Effector memory CD8-positive, alpha-beta T cell (primary cell): ENCODE measurements at places on chromosomes 16 and 17.
A peak's percentile ranks its signal among the peaks of the same experiment; 100 is the strongest.

DNA sequence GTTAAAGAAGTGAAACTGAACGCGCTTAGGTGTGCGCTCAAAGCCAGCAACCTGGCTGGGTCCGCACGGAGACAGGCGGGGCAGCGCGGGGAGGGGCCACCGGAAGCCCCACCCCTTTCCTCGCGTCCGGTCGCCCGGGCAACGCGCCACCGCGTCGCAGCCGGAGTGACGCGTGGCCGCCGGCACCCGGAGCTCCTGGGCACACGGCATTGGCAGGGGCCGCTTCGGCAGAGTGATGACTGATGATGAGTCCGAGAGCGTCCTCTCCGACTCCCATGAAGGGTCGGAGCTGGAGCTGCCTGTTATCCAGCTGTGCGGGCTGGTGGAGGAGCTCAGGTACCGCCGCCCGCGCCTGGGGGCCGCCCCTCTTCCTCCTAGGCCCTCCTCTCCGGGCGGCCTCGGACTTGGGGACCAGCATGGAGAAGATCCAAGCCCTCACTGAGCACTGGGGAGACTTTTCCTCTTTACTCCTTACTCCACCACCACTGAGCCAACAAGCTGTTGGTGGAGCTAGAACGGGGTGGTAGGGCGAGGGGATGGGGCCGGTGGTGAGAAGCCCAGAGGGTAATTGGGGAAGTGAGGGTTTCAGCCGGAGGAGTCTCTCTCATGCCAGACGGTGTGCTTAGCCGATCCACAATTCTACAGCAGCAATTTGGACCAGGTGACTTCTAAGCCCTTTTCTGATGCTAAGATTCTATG lies 44.9 kb downstream of the PRSS54 start:
- H3K27ac ChIP-seq: peak overlapping the region; percentile 88
- peaks cover 7% of the 10 kb centered on the region for H3K36me3 ChIP-seq
- H3K4me3 ChIP-seq: peak overlapping the region; percentile 88
- H3K4me1 ChIP-seq: peaks cover 10% of the 10 kb centered on the region
- peak; percentile 81 for DNase-seq

GRCh38 chr17:78599419-78599818 lies 22.2 kb upstream of the DNAH17 start:
- H3K27ac ChIP-seq: no peak overlapping the region
- H3K36me3 ChIP-seq: no peaks in the 10 kb centered on the region
- H3K27me3 ChIP-seq: peaks cover 52% of the 10 kb centered on the region
- no peak for DNase-seq
- no peak overlapping the region for H3K4me3 ChIP-seq

- DNase-seq: no peak
- peak overlapping the region; percentile 93 for H3K4me3 ChIP-seq
- no peaks in the 10 kb centered on the region for H3K27me3 ChIP-seq
- H3K27ac ChIP-seq: peak overlapping the region; percentile 91
These were observed 873 bp downstream of the SETD1A start for GRCh38 chr16:30958175-30959079.

DNA sequence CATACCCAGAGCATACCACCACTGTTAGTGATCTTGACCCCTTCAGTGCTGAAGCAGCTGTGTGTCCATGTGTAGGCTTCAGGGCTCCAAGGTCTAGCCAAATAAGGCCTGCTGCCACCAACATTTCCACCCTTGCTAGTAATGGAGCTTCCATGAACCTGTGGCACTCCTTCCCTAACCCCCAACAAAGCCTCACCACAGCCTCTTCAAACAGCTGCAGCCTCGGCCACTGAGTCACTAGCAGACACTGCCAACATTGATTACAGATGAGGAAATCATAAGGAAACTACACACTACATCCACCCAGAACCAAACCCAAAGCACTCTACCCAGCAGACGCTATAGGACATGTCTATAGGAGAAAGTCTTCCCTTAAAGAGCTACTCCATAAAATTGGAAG lies 610.7 kb downstream of the KCNJ2 start:
- no peak for DNase-seq
- H3K27me3 ChIP-seq: no peaks in the 10 kb centered on the region
- no peak overlapping the region for H3K27ac ChIP-seq
- no peak overlapping the region for H3K4me3 ChIP-seq
- H3K4me1 ChIP-seq: no peaks in the 10 kb centered on the region
- H3K36me3 ChIP-seq: no peaks in the 10 kb centered on the region

DNA sequence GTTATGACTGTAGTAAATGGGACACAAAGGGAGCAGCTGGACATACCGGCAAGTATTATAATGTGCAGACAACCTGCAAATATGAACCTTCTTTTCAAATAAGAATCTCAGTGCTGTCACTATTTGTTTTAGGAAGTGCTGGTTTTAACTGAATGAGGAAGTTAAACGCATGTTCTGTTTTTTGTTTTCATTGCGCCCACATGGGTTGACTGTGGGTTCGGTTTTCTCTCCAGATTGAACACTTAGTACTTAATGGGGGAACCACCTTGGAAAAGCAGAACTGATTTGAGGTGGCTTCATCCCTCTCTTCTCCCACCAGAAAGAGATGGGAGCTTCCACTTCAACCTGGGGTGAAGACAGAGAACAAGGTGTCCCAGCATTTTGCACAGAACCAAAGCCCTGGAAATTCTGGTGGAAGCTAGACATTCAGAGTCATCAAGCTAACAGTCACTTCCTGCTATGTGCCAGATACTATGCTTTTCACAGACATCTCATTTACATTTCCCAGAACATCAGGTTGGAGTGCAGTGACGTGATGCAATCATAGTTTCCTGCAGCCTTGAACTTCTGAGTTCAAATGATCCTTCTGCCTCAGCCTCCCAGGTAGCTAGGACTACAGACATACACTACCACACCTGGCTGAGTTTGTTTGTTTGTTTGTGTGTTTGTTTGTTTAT lies 149.8 kb downstream of the CDH13 start:
- no peak overlapping the region for H3K4me3 ChIP-seq
- no peaks in the 10 kb centered on the region for H3K36me3 ChIP-seq
- DNase-seq: no peak
- H3K27me3 ChIP-seq: peaks cover 53% of the 10 kb centered on the region
- H3K27ac ChIP-seq: no peak overlapping the region

DNA sequence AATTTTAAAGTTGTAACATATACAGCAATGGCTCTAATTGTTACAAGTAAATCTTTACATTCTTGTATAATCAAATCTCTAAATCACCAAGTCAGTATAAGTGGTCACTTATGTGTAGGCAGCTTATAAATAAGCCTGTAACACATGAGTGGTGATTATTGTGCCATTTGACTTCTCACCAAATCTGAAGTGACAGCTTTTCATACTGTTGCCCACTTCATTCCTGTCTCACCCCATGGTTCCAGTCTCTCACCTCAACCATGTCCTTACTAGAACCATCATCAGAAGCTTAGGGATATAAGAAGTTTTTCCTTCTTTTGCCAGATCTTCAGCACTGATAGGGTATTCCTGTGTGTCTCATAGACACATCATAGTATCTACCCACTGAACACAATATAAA lies 23.5 kb downstream of the TNRC6A start:
- peaks cover 2% of the 10 kb centered on the region for H3K36me3 ChIP-seq
- H3K4me1 ChIP-seq: peaks cover 60% of the 10 kb centered on the region
- no peak overlapping the region for H3K4me3 ChIP-seq

DNA sequence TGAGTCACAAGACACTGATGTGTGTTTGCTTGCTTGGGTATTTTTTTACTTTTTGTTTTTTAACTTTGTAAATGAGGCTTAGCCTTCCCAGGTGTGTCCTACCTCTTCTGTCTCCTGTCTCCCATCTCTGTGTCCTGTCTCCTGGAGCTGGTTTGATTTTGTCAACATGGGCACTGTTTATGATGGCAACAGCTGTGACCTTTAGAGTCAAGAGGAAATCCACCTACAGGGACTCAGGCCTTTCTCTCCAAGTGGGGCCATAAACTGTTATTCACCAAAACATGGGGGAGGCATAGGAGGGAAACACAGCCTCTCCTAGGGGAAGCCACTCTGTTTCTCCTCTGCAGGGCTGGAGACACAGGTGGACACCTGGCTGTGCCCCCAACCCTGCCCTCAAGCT lies 13.1 kb upstream of the PLCG2 start:
- H3K27ac ChIP-seq: no peak overlapping the region
- peaks cover 19% of the 10 kb centered on the region for H3K27me3 ChIP-seq
- H3K4me1 ChIP-seq: peaks cover 5% of the 10 kb centered on the region
- DNase-seq: no peak
- H3K4me3 ChIP-seq: no peak overlapping the region
- H3K36me3 ChIP-seq: peaks cover 6% of the 10 kb centered on the region

- no peak overlapping the region for H3K27ac ChIP-seq
- DNase-seq: no peak
- H3K27me3 ChIP-seq: no peaks in the 10 kb centered on the region
- no peaks in the 10 kb centered on the region for H3K4me1 ChIP-seq
- H3K36me3 ChIP-seq: no peaks in the 10 kb centered on the region
These were observed 674.7 kb upstream of the KIF2B start for GRCh38 chr17:53148058-53148457.

- peaks cover 51% of the 10 kb centered on the region for H3K4me1 ChIP-seq
- H3K27ac ChIP-seq: peak overlapping the region; percentile 65
- peaks cover 69% of the 10 kb centered on the region for H3K36me3 ChIP-seq
- no peaks in the 10 kb centered on the region for H3K27me3 ChIP-seq
- peak overlapping the region; percentile 25 for H3K4me3 ChIP-seq
- no peak for DNase-seq
These were observed 4.6 kb downstream of the GNA13 start for GRCh38 chr17:65051922-65052321.

DNA sequence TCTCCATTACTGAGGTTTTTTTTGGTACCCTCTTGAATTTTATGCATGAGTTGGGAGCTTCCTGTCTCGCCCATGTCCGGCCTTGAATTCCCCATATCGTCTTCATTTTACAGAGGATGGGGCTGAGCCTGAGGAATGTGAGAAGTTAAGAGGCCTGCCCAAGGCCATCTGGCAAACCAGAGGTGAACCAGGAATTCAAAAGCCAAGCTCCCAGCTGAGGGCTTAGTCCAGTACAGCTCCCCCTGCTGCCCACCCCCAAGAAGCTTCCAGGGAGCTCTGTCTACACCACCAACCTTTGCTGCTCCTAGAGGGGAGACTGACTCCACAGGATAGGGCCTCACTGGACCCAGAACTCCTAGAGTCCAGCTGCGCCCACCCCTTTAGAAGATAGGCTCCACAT lies 20.7 kb upstream of the C16orf78 start:
- no peaks in the 10 kb centered on the region for H3K36me3 ChIP-seq
- no peak overlapping the region for H3K27ac ChIP-seq
- DNase-seq: no peak
- H3K4me3 ChIP-seq: no peak overlapping the region
- peaks cover 44% of the 10 kb centered on the region for H3K27me3 ChIP-seq

DNA sequence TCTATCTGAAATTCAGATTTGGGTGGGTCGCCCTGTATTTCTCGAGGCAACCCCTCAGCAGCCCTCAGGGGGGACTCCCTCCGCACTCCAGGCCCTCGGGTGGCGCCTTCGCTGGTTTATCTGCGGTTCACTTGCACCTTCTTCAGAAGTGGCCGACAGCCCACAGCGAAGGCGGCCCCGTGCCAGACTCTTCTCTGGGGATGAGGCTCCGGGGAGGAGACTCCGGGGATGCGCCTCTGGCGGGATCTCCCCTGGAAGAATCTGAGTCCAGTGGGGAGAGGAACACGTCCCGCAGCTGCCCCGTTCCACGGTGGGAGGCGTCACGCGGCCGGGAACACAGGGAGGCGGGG lies 63.9 kb upstream of the DNAJA2 start:
- H3K27ac ChIP-seq: no peak overlapping the region
- no peaks in the 10 kb centered on the region for H3K27me3 ChIP-seq
- peaks cover 6% of the 10 kb centered on the region for H3K4me1 ChIP-seq
- peak; percentile 16 for DNase-seq

GRCh38 chr16:77238593-77238992 lies 39.4 kb downstream of the SYCE1L start:
- no peaks in the 10 kb centered on the region for H3K36me3 ChIP-seq
- no peak for DNase-seq
- H3K27me3 ChIP-seq: peaks cover 43% of the 10 kb centered on the region
- H3K4me1 ChIP-seq: peaks cover 5% of the 10 kb centered on the region
- H3K4me3 ChIP-seq: no peak overlapping the region

DNA sequence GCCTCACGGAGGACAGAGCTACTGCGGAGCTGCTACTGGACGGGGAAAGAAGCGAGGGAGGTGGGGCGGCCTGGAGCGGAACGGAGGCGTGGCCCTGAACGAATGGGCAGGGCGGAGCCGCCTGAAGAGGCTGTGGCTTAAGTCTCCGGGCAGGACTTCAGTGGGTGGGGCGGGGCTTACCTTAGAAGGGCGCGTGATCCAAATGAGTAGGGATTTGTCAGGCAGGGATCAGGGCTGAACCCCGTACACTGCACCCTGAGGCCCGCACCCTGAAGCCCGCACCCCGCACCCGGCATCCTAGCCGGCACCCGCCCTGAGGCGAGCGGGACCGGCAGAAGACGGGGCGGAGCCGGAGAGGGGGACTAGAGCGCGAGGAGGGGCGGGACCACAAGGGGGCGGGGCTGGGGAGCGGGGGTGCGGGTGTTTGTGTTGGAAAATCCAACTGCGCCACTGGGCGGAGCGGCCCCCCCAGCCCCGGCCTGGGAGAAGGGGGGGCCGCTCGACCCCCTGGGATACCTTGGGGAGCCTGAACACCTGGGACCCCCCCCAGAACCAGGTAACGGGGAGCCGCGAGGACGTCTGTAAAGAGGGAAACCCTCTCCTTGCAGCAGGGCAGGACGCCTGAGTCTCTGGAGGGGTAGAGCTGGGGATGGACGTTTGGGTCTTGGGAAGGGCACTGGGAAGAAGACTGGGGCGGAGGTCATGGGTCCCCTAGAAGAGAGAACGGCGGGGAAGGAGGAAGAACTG lies at the start of gene KDM6B:
KDM6B (plus strand) TSS at position 423 of the 747 bp plus-strand sequence. CDS start 11,338 bp downstream, outside the sequence.
- H3K27me3 ChIP-seq: peaks cover 43% of the 10 kb centered on the region
- DNase-seq: peak; percentile 80
- peaks cover 44% of the 10 kb centered on the region for H3K36me3 ChIP-seq
- peak within 1 kb of the TSS; percentile 99 for H3K27ac ChIP-seq
- H3K4me3 ChIP-seq: peak within 1 kb of the TSS; percentile 93

DNA sequence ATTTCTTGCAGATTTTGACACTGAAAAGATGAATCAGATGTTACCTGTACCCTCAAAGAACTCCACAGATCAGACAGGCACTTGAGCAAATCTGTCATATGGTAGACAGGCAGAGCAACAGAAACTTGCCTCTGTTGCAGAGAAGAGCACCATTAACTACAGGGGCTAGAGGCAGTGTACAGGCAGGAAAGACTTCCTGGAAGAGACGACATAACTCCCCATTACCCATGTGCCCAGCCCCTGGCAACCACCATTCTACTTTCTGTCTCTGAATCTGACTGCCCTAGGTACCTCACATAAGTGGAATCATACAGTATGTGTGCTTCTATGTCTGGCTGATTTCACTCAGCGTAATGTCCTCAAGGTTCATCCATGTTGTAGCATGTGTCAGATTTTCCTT lies 15.5 kb downstream of the GFOD2 start:
- no peak for DNase-seq
- no peaks in the 10 kb centered on the region for H3K27me3 ChIP-seq
- peaks cover 22% of the 10 kb centered on the region for H3K4me1 ChIP-seq
- peak overlapping the region; percentile 91 for H3K27ac ChIP-seq
- peak overlapping the region; percentile 59 for H3K4me3 ChIP-seq

DNA sequence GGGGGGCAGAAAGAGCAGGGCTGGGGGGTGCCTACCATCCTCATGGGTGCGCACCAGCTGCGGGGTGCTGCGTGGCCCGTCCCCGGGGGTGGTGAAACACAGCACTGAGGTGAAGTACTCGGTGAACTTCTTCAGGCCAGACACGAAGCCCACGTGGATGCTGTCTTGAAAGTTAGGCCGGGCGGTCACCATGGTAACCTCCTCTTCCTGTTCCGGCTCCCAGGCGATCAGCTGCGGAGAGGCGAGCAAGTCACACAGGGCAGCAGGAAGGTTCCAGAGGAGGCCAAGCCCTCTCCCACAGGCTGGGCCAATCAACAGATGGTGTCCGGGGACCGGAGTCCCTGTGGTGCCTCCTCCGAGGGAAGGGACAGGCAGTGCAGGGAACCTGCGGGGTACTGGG lies 90.1 kb upstream of the CDC42EP4 start:
- no peak for DNase-seq
- H3K27ac ChIP-seq: no peak overlapping the region
- H3K27me3 ChIP-seq: peaks cover 12% of the 10 kb centered on the region
- no peaks in the 10 kb centered on the region for H3K4me1 ChIP-seq
- no peaks in the 10 kb centered on the region for H3K36me3 ChIP-seq
